ENCODE measurements at places on chromosomes 1 and 21.

GRCh38 chr1:8093221-8093980 lies 67.3 kb upstream of the ERRFI1 start:
- no peak for DNase-seq

- DNase-seq, result no peak
Measured at GRCh38 chr21:42523941-42524340, 10.3 kb downstream of the SLC37A1 start.

DNA sequence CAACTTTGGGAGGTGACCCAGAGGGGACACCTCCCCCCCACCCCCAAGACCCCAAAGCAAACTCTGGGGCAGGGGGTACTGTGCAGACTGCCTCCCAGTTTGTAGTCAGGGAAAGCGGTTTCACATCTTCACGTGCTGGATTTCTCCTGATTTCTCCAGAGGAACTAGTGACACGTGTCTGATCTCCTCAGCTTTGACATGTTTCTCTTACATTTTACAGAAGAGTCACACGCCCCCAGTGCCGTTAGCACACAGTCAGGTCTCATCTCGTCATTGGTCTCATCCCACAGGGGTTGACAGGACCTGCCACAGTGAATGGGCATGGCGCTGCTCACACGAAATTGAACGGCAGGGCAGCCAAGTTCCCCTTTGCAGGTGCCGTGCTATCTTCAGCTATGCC lies 11.8 kb downstream of the PDPN start:
- DNase-seq, result no peak

DNA sequence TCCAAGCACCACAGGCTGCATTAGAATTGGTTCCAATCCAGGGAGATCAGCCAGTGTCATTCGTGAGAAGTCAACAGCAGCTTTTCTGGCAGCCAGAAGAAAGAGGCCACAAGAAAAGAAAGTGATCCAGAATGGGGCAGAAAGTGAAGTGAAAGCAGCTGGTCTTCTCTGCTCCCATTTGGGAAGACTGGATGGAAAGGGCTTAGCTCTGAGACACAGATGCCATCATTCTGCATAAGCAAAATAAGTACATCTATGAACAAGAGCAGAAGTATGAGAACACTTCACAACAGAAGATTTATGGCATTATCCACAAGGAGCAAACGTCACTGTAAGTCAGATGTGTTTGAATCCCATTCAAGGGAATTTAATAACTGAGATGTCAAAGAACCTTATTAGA lies 326.5 kb upstream of the ESRRG start:
- DNase-seq, result no peak

- DNase-seq, result no peak
Measured at GRCh38 chr1:8851060-8851459, 27.4 kb downstream of the ENO1 start.

DNA sequence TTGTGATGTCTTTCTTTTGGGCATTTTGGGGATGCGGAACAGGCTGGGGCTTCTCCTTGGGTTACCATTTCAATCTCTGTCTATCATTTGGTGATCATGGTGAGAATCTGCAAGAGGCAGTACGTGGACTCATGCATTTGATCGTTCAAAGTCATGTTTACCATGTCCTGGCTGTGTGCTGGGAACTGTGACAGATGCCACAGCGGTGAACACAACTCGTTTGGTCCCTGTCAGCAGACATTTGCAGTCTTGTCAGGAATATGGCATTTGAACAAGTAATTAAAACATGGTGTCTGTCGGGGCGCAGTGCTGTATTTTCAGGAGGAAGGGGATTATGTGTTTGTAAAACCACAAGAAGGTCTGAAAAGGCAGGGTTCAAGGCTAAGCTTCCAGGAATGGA lies 103.3 kb upstream of the IGSF21 start:
- no peak for DNase-seq

DNA sequence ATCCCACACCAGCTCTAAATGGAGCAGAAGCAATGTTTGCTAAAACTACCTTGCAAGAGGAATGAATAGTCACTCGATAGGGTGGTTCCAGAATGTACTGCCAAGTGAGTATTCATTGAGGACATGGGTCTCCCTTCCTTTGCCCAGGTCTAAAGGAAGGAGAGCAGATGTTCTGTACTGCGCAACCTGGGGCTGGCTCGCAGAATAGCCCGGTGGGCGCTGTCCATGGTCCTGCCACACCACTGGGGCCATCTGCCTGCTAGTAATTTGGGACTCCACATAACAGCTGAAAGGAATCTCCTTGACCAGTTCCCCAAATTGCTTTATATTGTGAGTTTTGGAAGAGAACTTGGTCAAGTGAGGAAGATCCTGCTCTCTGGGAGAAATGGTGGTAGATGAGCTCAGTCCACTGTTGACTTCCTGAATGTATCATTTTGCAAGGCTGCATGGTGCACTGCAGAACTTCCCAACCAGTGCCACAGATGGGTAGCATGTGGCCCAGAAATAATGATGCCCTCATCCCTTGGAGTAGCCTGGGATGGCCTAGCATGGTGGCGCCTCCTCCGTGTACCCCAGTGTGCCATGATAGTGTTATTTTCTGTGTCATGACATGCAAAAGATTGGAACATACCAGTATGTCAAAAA lies 5.7 kb downstream of the SLC6A17 start:
- no peak for DNase-seq

DNA sequence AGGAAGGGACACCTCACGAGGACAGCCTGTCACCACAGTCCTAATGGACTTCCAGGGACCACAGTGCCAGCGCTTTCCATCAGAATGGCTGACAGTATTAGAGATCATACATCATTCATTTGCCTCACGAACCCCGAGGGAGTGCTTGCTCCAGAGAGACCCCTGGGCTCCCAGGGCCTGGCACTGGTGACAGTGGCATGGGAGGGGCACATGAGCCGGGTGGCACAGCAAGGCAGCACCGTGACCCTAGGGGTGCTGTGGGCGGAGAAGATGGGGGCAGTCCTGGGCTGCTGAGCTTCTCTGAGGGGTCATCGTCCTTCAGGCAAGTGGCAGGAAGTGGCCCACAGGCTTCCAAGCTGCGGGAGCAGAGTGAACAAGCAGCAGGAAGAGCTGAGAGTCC lies 16.4 kb upstream of the TSPEAR start:
- no peak for DNase-seq

- no peak for DNase-seq
Measured at GRCh38 chr1:90198616-90199332, 203.9 kb downstream of the ZNF326 start.

DNA sequence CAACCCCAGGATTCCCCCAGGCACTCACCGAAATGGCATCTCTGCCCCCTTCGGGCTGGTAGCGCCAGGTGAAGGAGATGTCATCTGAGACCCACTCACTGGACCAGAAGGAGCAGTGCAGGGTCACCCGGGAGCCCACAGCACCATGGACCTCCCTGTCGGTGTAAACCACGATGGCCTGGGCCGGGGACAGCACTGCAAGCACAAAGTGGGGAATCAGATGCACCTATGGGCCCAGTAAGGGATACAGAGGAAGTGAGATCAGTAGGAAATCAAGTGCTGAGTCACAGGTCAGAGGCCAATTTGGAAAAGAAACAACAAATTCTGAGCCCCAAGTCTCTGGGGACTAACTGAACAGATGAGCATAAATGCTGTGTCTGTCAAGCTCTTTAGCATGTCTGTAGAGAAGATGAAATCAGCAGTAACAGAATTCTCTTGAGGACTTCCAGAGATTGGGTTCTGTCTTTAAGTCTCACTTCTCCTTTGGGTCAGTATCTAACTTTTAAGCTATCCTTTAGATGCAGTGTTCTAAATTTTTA lies 2.5 kb downstream of the MPZ start:
- DNase-seq, result no peak

DNA sequence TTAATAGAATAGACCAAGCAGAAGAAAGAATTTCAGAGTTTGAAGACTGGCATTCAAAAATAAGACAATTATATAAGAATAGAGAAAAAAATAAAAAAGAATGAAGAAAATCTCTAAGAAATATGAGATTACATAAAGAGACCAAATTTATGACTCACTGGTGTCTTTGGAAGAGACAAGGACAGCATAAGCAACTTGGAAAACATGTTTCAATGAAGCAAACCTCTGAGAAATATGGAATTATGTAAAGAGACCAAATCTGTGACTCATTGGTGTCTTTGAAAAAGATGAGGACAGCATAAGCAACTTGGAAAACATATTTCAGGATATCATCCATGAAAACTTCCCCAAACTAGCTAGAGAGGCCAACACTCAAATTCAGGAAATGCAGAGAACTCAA lies 60.4 kb upstream of the LYPLAL1 start:
- DNase-seq, result no peak

Data from activated naive CD4-positive, alpha-beta T cell (primary cell).